ENCODE measurements at places on chromosomes 3 and 15.

GRCh38 chr3:115085197-115085865, 61.8 kb downstream of the ZBTB20 start:
- no peak for DNase-seq

- DNase-seq = peak; percentile 99
Observed at GRCh38 chr3:136752422-136753325, 496 bp upstream of the STAG1 start.

DNA sequence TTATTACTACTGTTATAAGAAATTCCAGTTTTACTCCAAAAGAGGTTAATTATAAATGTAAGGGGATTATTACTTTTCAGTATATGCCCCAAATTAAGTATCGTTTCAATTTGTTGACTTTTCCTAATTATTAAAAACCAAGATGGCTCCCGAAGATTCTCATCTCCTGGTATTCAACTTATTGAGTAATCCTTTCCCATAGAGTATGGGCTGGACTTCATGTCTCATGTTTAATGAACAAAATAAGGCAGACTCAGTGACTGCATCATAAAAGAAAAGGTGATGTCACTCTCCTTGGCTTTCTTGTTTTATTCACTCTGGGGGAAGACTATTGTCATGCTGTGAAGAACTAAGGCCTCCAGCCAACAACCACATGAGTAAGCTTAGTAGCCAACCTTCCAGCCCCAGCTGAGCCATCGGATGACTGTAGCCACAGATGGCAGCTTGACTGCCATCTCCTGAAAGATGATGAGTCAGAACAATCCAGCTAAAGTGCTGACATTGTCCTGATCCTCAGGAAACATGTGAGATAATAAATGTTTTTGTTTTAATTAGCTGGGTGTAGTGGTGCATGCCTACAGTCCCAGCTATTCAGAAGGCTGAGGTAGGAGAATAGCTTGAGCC, 17.3 kb downstream of the IGF2BP2 start:
- DNase-seq = no peak

DNA sequence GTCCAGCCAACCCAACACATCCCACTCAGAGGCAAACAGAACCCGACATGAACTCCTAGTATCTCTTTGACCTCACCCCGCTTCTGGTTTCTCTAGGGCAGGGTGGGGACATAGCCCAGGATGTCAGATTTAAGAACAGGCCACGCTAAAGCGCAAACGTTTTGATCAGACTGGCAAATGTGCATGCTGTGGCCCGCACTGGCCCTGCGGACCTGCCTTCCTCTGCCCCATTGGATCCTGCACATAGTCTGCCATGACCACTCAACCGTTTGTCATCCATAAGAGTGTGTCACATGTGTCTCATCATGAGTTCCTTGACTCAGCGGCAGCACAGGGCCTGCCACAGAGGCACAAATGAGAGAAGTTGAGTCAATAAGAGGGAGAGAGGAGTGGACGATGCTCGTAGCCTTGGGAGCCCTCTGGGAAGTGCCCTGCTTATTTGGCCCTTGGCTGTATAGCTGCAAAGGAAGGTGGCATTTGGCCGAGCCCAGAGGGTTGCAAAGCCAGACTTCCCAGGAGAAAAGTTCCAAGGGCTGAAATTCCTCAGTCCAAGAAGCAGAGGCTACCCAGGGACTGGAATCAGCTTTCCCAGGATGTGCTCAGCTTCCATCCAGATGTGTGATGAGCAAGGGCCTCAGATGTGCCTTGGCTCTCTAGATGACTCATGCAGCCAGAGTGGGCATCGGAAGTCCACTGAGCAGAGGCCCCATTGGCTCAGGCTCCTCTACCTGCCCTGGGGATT, 55.5 kb upstream of the SLCO2A1 start:
- DNase-seq = no peak

DNA sequence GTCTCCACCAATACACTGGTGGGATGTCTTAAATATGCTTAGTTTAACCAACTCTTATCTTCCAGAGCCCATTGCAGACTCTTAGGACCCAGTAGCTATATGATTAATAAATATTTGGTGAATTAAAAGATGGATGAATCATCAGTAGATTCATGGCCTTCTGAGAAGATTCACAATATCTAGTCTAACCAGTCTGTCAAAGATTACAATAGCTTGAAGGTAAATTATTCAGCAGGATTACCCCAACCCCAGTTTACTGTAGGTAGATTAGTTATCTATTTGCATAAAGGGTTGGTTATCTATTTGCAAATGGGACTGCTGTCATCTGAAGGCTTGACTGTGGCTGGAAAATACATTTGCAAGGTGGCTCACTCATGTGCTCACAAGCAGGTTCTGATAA, 239.4 kb upstream of the THRB start:
- no peak for DNase-seq

DNA sequence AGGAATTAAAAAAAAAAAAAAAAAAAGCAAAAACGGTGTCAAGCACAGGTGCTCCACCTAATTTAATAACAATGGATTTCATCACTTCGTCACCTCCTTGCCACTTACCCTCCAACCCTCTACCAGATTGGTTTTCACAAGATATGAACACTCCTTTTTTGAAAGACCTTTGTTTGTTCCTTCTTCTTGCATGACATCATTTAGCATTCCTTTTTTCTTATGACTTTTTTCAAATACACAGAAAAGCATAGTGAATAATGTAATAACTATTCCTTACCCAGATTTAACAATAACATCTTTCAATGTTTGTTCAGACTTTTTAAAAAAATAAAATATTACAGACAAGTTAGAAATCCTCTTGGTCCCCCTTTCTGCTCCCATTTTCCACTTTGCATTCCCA, 16.3 kb downstream of the COL6A6 start:
- DNase-seq = no peak

DNA sequence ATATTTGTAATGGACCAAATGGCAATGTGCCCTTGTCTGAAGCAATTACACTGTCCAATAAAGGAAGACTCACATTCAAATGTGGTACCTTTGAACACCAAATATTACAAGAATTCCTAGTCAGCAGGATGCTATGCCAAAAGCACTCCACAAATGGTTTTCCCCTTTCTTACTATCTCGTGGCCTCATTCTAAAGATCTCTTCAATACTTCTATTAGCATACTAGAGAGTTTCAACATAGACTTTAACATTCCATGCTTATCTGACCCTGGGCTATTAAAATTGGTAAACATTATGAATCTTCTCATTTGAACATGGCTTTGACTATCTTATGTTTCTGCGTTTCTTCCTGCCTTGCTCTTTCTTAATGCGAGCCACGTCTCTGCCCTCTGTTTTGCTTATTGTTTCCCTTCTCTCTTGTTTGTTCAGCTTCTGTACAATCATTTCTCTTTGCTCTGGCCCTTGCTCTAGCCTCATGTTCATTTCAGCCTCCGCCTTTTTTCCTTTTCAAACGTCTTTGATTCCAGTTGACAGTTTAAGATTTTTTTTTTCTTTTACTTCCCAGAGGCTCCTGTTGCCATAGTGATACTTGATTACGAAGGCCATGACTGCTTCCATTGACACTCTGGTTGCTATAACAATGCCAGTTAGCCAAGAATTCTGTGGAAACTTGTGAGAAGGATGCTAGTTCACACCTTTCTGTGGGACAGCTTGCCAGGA, 49.5 kb upstream of the SLC9A9 start:
- DNase-seq = no peak

GRCh38 chr3:117531078-117531767, 821.6 kb downstream of the TUSC7 start:
- no peak for DNase-seq

DNA sequence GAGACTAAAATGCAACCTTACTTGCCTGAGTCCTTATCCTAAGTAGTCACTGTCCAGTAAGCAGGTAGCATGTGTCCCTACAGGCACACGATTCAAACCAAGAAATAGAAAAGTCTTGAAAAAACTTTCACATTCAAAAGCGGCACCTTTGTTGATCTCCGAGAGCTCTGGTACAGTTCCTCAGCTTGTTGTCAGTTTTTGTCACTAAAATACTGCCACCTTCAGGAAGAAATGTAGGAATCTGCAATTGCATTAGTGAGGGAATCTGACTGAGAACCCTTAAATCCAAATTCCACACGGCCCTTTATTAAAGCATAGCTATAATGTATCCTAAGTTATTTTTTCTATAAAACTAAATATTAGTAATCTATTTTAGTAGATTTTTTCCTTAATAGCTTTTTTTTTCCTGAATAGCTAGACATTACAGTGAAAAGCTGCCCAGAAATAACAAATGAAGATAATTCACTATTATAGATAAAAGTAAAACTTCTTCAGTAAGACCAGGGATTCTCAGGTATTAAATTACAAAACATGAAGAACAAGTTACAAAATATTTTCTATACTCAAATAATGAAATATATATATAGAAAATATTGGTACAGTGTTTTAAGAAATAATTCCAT, 44.0 kb downstream of the CCDC54 start:
- DNase-seq = no peak

GRCh38 chr3:10783360-10784351, 32.4 kb upstream of the SLC6A11 start:
- DNase-seq = no peak

DNA sequence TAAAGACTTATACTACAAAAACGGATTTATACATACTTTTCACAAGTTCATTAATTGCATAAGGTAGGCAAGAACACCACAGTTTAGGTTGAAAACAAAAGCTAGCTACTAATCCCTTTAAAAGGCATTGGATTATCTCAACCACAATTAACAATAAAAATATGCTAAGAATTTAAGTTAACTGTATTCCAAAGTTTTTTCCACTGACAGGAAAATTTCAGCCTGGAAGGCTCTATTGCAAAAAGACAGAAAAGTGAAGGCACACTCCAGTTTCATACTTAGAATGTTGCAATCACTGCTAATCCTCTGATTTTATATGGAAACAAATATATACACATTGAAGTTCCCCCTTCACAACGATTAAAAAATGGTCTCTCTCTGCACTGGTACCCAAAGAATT, 71.5 kb downstream of the TJP1 start:
- DNase-seq = no peak

- no peak for DNase-seq
Observed at GRCh38 chr3:112308151-112308911, 14.3 kb upstream of the SLC9C1 start.

DNA sequence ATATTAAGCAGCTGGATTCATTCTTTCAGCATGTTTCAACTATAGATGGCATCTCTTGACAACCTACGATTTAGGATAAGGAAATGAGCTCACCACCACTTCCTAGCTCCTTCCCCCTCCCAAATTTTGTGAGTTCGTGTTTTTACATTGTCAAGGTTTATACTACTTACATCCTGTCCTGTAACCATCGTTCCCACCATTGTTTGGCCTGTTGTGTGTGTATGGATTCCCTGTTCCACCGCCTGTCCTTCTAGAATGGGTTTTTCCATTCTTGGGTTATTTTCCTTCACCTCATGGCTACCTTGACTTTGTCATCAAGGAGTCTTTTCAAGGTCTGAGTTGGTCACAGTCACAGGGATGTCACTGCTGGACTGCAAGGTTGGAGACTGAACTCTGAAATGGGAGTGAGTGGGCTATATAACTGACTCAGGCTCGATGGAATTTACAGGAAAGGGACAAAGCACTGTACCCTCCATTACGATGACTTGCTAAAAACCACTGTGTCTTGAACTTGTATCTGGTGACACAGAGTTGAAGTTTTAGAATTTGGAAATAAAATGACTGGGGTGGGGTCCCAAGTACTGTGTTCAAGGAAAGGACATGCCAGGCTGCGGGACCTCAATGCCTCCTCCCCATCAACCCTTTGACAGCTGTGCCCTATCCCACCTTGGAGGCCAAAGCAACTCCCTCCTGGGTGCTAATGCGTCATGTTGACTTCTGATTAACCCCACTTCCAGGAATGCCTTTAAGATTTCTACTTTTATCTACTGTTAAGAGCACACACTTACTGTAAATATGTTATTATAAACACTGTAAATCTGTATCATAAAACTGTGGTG, 66.8 kb upstream of the BLM start:
- no peak for DNase-seq

- DNase-seq = no peak
Observed at GRCh38 chr3:137409584-137409983, 354.5 kb upstream of the SOX14 start.
